ENCODE measurements at places on chromosomes 7 and 10. TPM values are rescaled to one million over a fixed set of nuclear protein-coding genes. Genes with fewer than 3 reads are reported as not detected.

DNA sequence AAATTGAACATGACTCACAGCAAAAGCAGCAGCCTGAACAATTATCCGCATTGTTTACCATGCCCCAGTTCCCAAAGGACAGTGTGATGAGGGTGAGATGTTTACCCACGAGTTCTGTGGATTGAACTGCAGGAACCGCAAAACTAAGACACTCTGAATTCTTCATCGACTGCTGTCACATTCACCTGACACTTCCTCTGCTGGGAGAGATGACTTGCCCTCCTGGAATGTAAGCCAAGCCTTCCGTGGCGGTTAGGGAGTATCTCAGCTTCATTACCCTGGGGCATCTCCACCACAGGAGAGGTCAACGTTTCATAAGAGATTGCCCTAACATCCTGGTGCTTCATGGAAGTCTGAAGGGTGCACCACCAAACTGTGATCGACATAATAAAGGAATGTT lies 374.6 kb upstream of the ADARB2 start:
- H3K4me1 ChIP-seq = no peaks in the 10 kb centered on the region
- H3K27me3 ChIP-seq = no peaks in the 10 kb centered on the region
- no peak for DNase-seq
- H3K4me3 ChIP-seq = no peak overlapping the region
- H3K27ac ChIP-seq = no peak overlapping the region

DNA sequence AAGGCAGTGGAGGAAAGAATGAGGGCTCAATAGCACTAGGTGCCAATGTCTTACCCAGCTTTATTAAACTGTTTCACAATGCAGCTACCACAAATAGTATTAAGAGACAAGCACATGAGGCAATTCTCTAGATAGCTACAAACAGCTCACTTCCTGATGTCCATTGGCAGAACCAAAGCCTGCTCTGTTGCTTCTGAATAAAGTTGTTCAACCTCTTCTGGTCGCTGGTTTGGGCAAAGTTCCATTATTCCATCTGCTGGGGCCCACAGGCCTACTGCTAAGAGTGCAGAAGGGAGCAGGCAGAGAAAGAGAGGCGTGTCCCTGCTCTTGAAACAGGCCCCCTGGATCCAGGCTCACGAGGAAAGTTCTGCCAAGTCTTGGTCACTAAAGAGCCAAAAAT lies 173.9 kb downstream of the ZNF438 start:
- H3K4me3 ChIP-seq = no peak overlapping the region
- H3K36me3 ChIP-seq = no peaks in the 10 kb centered on the region
- H3K27ac ChIP-seq = peak overlapping the region; percentile 49
- peak; percentile 72 for DNase-seq
- no peaks in the 10 kb centered on the region for H3K27me3 ChIP-seq

DNA sequence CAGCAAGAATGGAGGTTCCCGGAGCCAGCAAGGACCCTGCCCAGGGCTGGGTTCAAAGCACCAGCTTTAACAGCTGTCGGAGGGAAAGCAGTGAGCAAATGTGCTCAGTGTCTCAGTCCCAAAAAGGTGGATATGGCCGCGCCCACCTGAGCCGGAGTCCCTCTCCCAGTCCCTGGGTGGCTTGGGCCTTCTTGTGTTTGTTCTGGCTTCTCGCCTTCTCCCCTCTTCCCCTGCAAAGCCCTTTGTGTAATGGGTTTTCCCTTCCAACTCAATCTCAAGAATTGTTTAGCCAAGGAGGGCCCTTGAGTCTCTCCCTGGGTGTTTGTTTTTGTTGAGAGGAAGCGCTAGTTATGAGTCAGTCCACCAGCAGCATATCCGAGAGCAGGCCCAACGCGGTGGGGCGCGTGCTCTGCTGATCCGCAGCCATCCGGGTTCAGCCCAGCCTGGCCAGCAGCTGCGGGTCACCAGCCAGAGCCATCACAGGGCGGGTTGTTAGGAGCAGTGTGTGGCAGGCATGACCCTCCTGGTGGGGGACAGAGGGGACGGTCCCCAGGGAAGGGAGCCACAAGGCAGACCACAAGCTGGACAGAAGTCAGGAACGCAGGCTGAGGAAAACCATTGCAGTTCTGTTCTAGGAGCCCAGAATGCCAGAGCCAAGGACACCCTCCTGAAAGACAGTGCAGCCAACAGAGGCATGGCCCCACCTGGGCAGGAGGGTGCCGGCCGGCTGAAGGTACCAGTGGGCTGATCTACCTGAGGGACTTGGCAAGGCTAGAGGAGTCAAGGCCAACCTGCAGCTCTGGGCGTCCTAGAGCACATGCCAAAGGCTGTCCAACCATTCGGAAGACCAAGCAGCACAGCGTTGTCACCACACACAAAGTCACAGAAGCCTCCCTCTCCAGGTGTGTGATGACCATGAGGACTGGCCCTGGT lies 21.3 kb downstream of the CALML3 start:
- peaks cover 43% of the 10 kb centered on the region for H3K4me1 ChIP-seq
- H3K27me3 ChIP-seq = no peaks in the 10 kb centered on the region
- peak; percentile 97 for DNase-seq
- H3K4me3 ChIP-seq = no peak overlapping the region

The FAM25C gene
- not detected for polyA plus RNA-seq

DNA sequence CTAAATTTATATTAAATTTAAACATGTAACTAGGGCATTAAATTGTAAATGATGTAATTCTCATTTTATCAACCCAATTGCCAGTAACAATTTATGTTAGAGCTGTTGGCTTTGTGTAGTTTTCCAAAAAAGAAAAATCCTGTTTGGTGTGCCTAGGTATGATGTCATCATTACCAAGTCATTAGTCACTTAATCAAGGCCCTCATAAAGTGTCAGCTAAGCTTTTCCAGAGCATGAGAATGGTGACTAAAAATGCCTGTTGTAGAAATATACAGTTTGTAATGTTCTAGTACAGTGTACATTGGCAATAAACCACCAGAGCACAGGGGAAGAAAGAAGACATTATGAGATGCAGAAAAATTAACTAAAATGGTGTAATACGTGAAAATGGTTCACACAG lies 593.8 kb upstream of the ANKRD30A start:
- H3K4me1 ChIP-seq = no peaks in the 10 kb centered on the region
- no peak overlapping the region for H3K4me3 ChIP-seq
- no peak overlapping the region for H3K27ac ChIP-seq
- no peaks in the 10 kb centered on the region for H3K27me3 ChIP-seq
- peak; percentile 55 for DNase-seq

The PRKCQ gene
- 0.03 TPM for polyA plus RNA-seq

- H3K4me1 ChIP-seq = no peaks in the 10 kb centered on the region
- DNase-seq = peak; percentile 46
- H3K36me3 ChIP-seq = no peaks in the 10 kb centered on the region
- no peak overlapping the region for H3K4me3 ChIP-seq
- H3K27me3 ChIP-seq = no peaks in the 10 kb centered on the region
These were observed 151.1 kb downstream of the SEM1 start for GRCh38 chr7:96558530-96558929.

DNA sequence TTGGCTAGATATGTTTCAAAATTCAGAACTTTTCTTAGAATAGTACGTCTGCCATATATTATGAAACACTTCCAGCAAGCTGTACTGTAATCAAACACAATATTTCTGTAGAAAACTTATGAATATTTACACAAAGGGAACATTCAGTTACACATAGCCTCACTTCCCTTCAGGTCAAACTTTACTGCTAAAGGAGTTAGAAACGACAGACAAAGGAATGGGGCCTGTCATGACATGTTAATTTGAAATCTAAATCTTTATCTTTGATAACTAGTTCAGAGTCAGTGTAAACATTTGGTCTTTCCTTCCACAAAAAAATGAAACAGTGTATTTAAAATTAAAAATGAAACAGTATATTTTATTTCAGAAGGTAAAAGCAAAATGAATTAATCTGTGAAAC lies 1.0 kb upstream of the CROT start:
- peaks cover 9% of the 10 kb centered on the region for H3K36me3 ChIP-seq
- DNase-seq = no peak
- H3K27ac ChIP-seq = peak overlapping the region; percentile 88
- peak overlapping the region; percentile 68 for H3K4me3 ChIP-seq
- H3K27me3 ChIP-seq = no peaks in the 10 kb centered on the region
- peaks cover 6% of the 10 kb centered on the region for H3K4me1 ChIP-seq

- H3K27ac ChIP-seq = no peak overlapping the region
- H3K4me1 ChIP-seq = no peaks in the 10 kb centered on the region
- no peak overlapping the region for H3K4me3 ChIP-seq
- no peaks in the 10 kb centered on the region for H3K27me3 ChIP-seq
These were observed 29.5 kb upstream of the ZNF107 start for GRCh38 chr7:64636386-64636785.

GRCh38 chr7:117781707-117782106 lies 91.5 kb downstream of the CTTNBP2 start:
- H3K36me3 ChIP-seq = peaks cover 4% of the 10 kb centered on the region
- no peaks in the 10 kb centered on the region for H3K4me1 ChIP-seq
- no peak overlapping the region for H3K27ac ChIP-seq
- no peaks in the 10 kb centered on the region for H3K27me3 ChIP-seq
- DNase-seq = peak; percentile 62
- no peak overlapping the region for H3K4me3 ChIP-seq

DNA sequence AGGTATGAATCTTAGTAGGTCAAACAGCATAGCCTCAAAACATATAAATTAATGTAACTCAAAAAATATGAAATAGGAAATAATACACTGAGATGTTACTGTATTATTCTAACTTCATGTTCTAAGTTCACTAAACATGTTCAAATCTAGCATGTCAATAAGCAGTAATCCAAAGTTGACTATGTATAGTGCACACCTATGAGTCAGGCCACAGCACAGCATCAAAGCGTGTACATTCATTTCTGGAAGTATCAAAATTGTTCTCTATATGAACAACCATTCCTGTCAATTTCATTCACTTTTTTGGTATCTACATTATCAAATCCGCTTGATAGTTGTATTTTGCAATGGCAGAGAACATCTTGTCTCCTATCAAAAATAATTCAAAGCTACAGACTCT lies 418.9 kb upstream of the POM121L12 start:
- H3K27me3 ChIP-seq = no peaks in the 10 kb centered on the region
- no peaks in the 10 kb centered on the region for H3K4me1 ChIP-seq
- H3K36me3 ChIP-seq = no peaks in the 10 kb centered on the region
- no peak overlapping the region for H3K27ac ChIP-seq
- no peak for DNase-seq

DNA sequence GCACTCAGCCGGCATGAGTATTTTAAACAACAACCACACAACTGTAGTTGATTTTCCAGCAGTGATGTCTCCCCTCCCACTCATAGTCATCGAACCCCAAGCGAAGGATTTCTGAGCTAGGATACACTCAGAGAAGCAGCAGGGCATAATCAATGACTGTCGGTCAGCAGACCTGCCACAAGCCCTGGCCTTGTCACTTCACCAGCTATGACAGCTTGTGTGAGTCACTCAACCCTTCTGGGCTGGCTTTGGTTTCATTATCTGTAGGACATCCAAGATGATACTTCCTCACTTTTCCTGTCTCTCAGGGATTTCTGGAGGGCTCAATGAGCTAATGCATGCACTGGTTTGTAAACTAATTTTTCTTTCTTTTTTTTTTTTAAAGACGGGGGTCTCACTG lies 22.0 kb upstream of the UBE3C start:
- DNase-seq = no peak
- no peak overlapping the region for H3K27ac ChIP-seq
- no peak overlapping the region for H3K4me3 ChIP-seq
- H3K36me3 ChIP-seq = no peaks in the 10 kb centered on the region
- H3K27me3 ChIP-seq = no peaks in the 10 kb centered on the region

The SLC26A5 gene
- polyA plus RNA-seq = not detected

The POU6F2 gene
- not detected for polyA plus RNA-seq

DNA sequence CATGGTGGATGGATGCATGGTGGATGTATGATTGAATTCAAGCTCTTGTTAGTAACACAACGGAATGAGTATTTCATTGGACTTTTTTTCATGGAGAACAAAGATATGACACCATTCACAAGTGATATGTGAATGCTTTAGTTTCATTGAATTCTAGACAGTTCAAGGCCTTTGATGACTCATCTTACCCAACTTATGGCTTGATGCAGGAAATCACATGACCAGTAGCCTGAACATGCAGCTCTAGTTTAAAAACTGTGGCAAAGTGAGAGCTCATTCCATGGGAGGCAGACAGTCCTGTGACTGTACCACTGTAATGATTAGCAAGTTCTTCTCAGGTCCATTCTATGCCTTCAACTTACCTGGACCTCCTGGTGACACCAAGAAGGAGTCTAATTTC lies 1239.3 kb downstream of the TYW1 start:
- H3K4me1 ChIP-seq = no peaks in the 10 kb centered on the region
- no peak for DNase-seq
- no peaks in the 10 kb centered on the region for H3K27me3 ChIP-seq
- no peaks in the 10 kb centered on the region for H3K36me3 ChIP-seq

DNA sequence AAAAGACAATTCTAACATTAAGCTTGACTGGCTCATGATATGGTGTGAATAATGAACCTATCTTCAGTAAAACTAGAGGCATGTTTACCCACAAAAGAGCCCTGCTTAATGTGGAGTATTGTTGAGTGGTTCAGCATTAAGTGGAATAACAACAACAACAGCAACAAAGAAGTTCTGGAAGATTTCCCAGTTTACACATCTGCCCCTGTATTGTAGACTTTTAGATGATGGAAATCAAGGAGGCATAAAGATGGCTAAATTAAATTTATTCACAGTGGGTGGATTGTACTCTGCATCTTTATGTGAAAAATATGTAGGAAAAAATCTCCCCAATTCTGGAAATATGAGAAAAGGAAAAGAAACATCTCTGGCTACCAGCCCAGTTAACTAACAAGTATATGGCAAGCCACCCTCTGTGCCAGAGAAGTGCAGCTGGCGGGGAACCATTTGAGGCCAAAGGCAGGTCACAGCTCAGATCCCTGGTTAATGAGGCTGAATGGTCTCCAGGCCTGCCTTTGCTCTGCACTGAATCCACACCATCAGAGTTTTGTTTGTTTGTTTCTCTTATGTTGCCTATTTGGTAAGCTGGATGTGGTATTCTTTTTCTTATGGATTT lies 186.0 kb downstream of the SEMA3D start:
- H3K27me3 ChIP-seq = no peaks in the 10 kb centered on the region
- H3K36me3 ChIP-seq = no peaks in the 10 kb centered on the region
- H3K27ac ChIP-seq = no peak overlapping the region
- DNase-seq = no peak
- no peak overlapping the region for H3K4me3 ChIP-seq

DNA sequence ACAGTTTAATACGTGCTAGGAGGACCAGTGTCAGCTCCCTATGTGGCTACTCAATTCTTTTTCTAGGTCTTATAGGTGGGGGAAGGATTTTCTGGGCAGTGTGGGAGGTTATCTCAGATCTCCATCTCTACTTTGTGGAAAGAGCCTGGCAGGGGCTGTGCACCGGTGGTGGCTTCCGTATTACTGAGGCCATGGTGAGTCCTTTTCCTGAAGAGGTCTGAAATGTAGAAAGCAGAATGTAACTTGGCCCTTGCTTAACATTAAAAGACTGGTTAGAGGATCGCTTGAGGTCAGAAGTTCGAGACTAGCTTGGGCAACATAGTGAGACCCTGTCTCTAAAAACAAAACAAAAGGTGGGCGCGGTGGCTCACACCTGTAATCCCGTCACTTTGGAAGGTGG lies 2.7 kb upstream of the TPST1 start:
- H3K36me3 ChIP-seq = no peaks in the 10 kb centered on the region
- H3K4me1 ChIP-seq = peaks cover 8% of the 10 kb centered on the region
- H3K27ac ChIP-seq = no peak overlapping the region

The SPDYE2B gene
- polyA plus RNA-seq = not detected

GRCh38 chr10:104127411-104127810 lies 5.4 kb downstream of the SFR1 start:
- no peak for DNase-seq
- H3K4me3 ChIP-seq = no peak overlapping the region
- no peak overlapping the region for H3K27ac ChIP-seq
- H3K36me3 ChIP-seq = no peaks in the 10 kb centered on the region
- no peaks in the 10 kb centered on the region for H3K27me3 ChIP-seq
